Glomerular endothelial cell (primary cell): ENCODE measurements at places on chromosomes 1 and 21.

DNA sequence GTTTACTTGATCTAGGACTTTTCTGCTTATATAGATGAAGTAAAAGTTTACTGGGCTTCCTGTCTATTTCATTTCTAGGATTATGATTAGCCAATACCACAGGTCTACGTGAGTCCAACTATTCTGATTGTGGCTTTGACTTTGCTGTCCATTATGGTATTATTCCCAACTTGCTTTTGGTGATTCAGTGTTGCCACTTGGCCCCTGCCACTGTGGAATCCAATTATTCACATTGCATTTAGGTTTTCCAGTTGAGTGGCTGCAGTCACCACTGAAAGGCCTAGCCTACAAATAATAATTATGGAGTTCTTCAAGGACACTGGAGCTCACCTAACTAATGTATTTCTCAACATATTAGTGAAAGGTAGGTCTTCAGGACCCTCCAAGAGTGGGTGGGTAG, 574.3 kb upstream of the USP24 start:
- no peak for DNase-seq

- DNase-seq: no peak
Measured at GRCh38 chr1:205049479-205049878, 6.5 kb downstream of the CNTN2 start.

- DNase-seq: no peak
Measured at GRCh38 chr1:19035377-19036040, 79.0 kb upstream of the IFFO2 start.

- DNase-seq: no peak
Measured at GRCh38 chr1:47948126-47948525, 49.1 kb downstream of the TRABD2B start.

- no peak for DNase-seq
Measured at GRCh38 chr21:37944496-37944895, 28.2 kb upstream of the KCNJ6 start.

DNA sequence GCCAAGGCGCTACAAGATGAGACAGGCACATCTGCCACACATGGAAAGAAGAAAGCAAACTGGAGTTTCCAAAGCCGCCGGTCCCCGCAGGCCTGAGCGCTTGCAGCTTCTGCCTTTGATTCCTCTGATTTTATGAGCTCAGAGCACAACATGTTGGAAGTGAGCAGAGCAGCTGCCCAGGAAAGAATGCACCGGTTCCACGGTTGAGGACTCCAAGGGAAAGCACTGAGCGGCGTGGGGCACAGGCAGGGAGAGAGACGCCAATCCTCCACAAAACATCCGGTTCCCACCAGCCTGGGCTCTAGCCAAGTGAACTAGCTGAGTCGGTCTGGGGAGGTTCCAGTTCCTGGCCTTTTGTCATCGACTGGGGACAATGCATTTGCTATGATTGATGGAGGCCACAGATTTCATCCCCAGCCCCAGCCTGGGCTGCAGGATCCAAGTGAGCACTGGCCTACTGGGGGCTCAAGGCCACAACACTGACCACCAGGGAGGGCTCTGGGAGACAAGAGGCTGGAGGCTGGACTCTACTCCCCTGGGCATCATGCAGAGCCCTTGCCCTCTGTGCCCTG, 253.1 kb upstream of the IRF2BP2 start:
- DNase-seq: peak; percentile 83

GRCh38 chr21:32921632-32922230, 104.0 kb upstream of the OLIG2 start:
- no peak for DNase-seq

DNA sequence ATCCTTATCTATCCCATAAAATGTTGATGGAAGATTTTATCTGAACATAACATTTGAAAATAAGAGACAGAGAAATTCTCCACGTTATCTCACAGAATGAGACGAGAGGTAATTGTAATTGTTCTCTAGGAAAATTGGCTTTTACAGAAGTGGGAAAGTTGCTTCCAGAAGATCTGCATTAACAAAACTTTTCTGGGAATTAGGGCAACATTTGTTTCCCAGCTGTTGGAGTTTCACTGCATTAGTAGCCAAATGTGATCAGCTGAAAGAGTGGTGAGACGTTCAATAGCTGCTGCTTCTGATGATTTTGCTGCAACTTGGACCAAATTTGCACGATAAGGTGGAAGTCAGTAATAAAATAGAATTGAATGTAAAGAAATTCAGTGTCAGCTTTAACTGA, 7.6 kb downstream of the CHODL start:
- no peak for DNase-seq

DNA sequence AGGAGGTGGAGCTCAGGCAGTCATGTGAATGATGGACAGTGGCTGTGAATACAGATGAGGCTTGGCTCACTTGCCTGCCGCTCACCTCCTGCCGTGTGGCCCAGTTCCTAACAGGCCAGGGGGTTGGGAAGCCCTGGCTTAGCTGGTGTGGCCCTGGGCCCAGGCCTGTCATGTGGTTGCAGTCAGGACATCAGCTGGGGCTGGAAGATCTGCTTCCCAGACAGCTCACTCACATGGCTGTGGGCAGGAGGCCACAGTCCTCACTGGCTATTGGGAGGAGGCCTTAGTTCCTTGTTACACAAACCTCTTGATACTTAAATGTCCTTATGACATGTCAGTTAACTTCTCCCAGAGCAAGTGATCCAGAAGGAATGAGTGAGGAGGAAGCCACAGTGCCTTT, 138.8 kb upstream of the CSF3R start:
- no peak for DNase-seq

DNA sequence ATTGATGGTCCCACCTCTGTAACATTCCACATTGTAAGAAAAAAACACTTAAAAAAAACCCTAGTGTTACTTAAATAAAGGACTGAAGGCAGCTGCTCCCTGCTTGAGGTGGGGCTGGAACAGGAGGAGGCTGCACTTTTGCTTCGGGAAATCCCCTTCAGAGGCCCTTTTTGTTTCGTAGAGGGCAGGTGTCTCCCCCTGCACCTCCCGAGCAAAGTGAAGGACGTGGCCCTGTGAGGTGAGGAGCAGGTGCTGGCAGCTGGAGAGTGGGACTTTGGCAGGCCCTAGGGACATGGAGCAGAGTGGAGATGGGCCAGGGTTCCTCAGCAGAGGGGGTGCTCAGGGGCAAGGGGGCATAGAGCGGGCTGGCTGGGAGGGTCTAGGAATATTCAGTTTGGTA, 33.4 kb upstream of the WNT4 start:
- no peak for DNase-seq

DNA sequence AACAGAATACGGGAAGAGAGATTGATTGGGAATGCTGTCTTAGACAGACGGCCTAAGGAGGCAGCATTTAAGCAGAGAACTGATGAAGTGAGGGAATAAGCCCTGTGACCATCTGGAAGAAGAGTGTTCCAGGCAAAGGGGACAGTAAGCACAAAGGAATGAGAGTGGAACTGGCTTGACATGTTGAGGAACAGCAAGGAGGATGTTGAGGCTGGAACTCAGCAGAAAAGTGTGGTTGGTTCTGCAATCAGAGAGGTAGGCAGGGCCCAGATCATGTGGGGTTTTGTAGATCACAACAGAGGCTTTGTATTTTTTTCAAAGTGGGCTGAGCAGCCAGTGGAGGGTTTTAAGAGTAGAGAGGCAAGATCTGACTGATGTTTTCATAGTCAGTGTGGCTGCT, 157.4 kb downstream of the DNM3 start:
- DNase-seq: no peak

- no peak for DNase-seq
Measured at GRCh38 chr1:225748529-225748928, 29.1 kb upstream of the SRP9 start.

GRCh38 chr21:33259428-33259827, 6.7 kb upstream of the IL10RB start:
- DNase-seq: no peak

DNA sequence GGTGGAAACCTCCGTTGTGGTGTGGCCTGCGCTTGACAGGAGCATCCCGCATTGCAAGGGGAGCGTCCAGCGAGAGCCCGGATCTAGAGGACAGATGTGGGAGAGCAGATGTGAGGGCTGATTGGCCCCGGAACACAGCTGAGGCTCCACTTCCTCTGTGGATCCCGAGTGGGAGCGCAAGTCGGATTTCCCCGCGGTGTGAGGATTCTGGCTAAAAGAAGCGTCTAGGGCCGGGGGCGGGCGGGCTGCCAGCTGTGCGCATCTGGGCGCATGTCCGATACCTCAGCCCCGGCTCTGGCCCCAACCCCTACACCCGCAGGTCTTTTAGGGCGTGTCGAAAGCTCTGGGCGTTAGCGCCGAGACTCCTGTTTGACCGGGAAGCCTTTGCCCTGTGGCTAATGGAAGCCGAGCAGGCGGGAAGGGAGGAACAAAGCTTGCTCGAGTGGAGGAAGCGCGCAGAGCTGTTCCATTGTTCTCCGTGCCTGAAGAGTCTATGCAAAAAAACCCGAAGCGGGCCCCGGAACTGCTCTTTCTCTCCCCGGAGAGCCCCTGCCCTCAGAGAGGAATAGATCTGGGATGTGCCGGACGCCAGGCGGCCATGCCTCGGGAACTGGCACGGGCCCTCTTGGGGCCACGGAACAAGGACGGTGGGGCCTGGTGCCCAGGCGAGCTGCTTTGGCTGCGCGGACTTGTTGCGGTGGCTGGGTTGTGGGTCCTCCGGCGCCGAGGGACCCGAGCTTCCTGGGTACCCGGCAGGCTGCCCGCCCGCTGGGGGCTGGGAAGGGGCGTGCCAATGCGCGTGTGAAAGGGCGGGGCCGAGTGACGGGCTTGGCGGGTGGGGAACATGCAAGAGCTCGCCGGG, 111.1 kb downstream of the NAV1 start:
- DNase-seq: no peak

- DNase-seq: no peak
Measured at GRCh38 chr1:179141592-179142251, 59.9 kb downstream of the TOR3A start.

GRCh38 chr1:245388687-245389086, 233.9 kb downstream of the KIF26B start:
- no peak for DNase-seq

GRCh38 chr21:36695671-36696389, 3.1 kb upstream of the SIM2 start:
- DNase-seq: no peak

GRCh38 chr1:22615886-22616285, 20.5 kb upstream of the C1QA start:
- no peak for DNase-seq

- no peak for DNase-seq
Measured at GRCh38 chr1:181493885-181494284, 10.6 kb downstream of the CACNA1E start.

- DNase-seq: no peak
Measured at GRCh38 chr1:12618965-12619791, 1.2 kb upstream of the DHRS3 start.

GRCh38 chr1:29166291-29166878, 15.3 kb downstream of the SRSF4 start:
- no peak for DNase-seq

DNA sequence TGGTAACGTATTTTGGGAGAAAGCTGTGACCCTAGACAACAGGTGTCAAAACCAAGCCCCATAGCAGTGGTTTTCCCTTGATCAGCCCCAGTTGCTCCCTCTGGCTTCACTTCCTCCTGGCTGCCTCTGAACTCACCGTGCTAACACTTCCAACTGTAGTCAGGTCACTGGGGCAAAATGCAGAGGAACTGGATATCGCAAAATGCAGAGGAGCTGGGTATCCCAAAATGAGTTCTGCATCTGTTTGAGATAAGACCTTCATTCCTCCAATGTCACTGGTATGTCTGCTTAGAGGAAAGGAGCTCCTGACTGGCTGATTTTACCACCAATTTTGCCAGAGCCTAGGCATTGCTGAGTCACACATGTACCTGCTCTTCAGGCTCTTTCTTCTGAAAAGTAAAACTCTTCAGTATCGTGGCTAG, 19.6 kb upstream of the TACSTD2 start:
- DNase-seq: no peak

DNA sequence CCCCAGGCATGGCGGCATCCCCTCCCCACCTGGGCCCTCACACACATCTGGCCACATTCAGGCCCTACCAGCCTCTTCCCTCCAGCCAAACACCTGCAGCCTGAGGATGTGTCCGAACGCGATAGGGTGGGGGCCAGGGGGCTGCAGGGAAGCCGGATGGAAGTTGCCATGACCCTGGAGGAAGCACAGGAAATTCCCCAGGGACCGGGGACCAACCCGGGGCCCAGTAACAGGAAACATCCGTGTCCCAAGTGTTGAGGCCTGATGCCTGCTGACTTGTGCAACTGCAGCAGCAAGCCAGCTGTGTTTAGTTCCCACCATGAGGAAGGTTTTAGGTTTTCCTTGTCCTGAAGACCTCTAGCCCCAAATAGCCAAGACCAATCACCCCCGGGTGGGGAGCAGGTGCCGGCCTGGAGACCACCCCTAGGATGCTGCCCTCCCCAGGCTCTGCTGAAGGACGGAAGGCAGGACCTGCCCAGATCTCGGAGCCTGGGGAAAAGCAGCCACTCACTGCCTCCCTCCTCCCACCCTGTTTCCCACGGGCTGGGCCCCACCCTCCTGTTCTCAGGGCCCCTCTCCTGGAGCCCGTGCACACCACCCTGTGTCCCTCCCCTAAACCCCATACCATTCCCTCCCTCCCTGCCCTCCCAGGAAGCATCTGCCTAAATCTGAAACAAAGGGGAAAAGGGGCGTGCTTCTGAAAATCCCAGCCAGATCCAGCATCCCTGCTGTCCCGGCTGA, 29.8 kb downstream of the MEGF6 start:
- no peak for DNase-seq

DNA sequence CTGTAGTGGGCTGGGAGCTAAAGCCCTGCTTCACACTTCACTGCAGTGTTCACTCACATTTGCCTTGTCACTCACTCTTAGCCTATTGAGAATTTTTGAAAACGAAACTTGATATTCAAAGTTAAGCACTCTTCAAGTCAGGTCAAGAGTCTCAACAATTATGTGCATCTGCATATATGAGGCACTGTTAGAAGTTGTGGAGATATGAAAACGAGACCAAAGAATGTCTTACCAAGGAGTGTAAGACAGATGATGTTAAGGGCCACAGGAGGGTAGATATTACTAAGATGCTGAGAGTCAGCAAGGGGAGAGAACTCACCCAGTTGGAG, 64.7 kb upstream of the GJA8 start:
- DNase-seq: no peak

- DNase-seq: peak; percentile 23
Measured at GRCh38 chr1:9341301-9341845, 48.7 kb downstream of the SPSB1 start.

DNA sequence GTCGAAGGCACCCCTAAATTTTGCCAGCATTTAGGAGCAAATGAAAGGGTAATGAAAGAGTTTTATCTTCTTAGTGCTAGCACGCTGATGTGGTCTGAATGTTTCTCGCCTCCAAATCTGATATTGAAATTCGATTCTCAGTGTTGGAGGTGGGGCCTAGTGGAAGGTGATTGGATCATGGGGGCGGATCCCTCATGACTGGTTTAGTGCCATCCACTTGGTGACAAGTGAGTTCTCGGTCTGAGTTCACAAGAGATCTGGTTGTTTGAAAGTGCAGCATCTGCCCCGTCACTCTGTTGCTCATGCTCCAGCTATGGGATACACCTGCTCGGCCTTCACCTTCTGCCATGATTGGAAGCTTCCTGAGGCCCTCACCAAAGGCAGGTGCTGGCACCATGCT, 75.1 kb upstream of the ZBTB40 start:
- no peak for DNase-seq

DNA sequence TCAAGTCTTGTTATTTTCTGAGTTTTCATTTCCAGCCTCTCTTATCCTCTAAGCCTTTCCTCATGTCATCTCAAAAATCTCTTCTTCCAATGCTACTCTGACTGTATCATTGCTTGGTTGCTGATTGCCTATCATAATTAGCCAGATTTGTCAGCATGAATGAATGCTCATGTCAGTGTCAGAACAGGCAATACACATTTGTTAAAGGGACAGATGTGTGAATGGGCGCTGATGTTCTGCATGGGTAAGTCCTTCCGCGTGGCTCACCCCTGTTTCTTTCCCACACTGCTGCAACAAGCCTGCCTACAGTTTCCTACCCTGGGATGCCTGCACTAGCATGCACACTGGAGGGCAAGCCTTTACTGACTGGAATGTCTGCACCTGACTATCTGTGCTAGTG, 100.6 kb downstream of the RHOU start:
- DNase-seq: no peak
